Smooth muscle cell of the coronary artery (primary cell): ENCODE measurements at places on chromosomes 12 and 14. TPM values are rescaled to one million over a fixed set of nuclear protein-coding genes. Genes with fewer than 3 reads are reported as not detected.

C12orf56 gene
- total RNA-seq, result 0.23 TPM in 1 of 2 replicates, not detected in the other

LRFN5 gene
- 0.30 and 0.70 TPM in 2 replicates for total RNA-seq

ADCY4 gene
- total RNA-seq, result 0.60 and 16.7 TPM in 2 replicates

NUP37 gene
- 23.3 and 34.0 TPM in 2 replicates for total RNA-seq

SYT1 gene
- 0.70 and 22.9 TPM in 2 replicates for total RNA-seq

LMNTD1 gene
- total RNA-seq, result 0.23 TPM in 1 of 2 replicates, not detected in the other

COX14 gene
- total RNA-seq, result 58.8 and 85.2 TPM in 2 replicates

AQP2 gene
- not detected in 2 replicates for total RNA-seq

GPR84 gene
- not detected in 2 replicates for total RNA-seq

FAIM2 gene
- 0.38 and 41.0 TPM in 2 replicates for total RNA-seq

FGD4 gene
- total RNA-seq, result 6.4 and 15.6 TPM in 2 replicates

TAS2R19 gene
- total RNA-seq, result 4.1 and 4.3 TPM in 2 replicates

RERGL gene
- 0.30 TPM in 1 of 2 replicates, not detected in the other for total RNA-seq

WNT1 gene
- not detected in 2 replicates for total RNA-seq

KRT78 gene
- not detected in 2 replicates for total RNA-seq

TAS2R14 gene
- total RNA-seq, result 1.6 and 2.5 TPM in 2 replicates

TMCC3 gene
- total RNA-seq, result under 0.01 and 2.7 TPM in 2 replicates

FIGNL2 gene
- total RNA-seq, result 0.12 TPM in 1 of 2 replicates, not detected in the other

CLEC4C gene
- total RNA-seq, result not detected in 2 replicates

CMTM5 gene
- total RNA-seq, result not detected in 2 replicates

TRPV4 gene
- 1.4 and 1.6 TPM in 2 replicates for total RNA-seq

RASSF8 gene
- total RNA-seq, result 73.4 and 109 TPM in 2 replicates

CRIP1 gene
- total RNA-seq, result 1.2 and 7.7 TPM in 2 replicates

SRRM4 gene
- not detected in 2 replicates for total RNA-seq

SFSWAP gene
- 17.3 and 20.2 TPM in 2 replicates for total RNA-seq

LRTM2 gene
- total RNA-seq, result not detected in 2 replicates

SAMD15 gene
- 1.4 and 2.0 TPM in 2 replicates for total RNA-seq

SLC35E3 gene
- 6.5 and 10.6 TPM in 2 replicates for total RNA-seq

LBHD2 gene
- total RNA-seq, result not detected in 2 replicates

PXMP2 gene
- 15.3 and 18.6 TPM in 2 replicates for total RNA-seq

ANKS1B gene
- total RNA-seq, result 0.94 TPM in 1 of 2 replicates, not detected in the other

CAPZA3 gene
- not detected in 2 replicates for total RNA-seq

REM2 gene
- total RNA-seq, result 0.08 TPM in 1 of 2 replicates, not detected in the other

GZMH gene
- not detected in 2 replicates for total RNA-seq

APOLD1 gene
- total RNA-seq, result 1.3 and 5.9 TPM in 2 replicates

RNF212B gene
- not detected in 2 replicates for total RNA-seq

MYO1A gene
- total RNA-seq, result 0.12 and 0.30 TPM in 2 replicates

GALNT9 gene
- total RNA-seq, result not detected in 2 replicates

BMAL2 gene
- total RNA-seq, result 6.6 and 29.8 TPM in 2 replicates

LIN7A gene
- 1.5 and 2.5 TPM in 2 replicates for total RNA-seq
